ENCODE measurements at places on chromosomes 2 and 18. TPM values are rescaled to one million over a fixed set of nuclear protein-coding genes. Genes with fewer than 3 reads are reported as not detected.

FHOD3 gene
- 13.0 TPM for total RNA-seq

- H3K36me3 ChIP-seq, result no peaks in the 10 kb centered on the region
- no peaks in the 10 kb centered on the region for H3K4me1 ChIP-seq
- H3K27me3 ChIP-seq, result peaks cover 30% of the 10 kb centered on the region
- DNase-seq, result no peak
- H3K27ac ChIP-seq, result no peak overlapping the region
- H3K4me3 ChIP-seq, result peak overlapping the region; percentile 55
Measured at GRCh38 chr2:60569680-60570111, 16.2 kb upstream of the BCL11A start.

DNA sequence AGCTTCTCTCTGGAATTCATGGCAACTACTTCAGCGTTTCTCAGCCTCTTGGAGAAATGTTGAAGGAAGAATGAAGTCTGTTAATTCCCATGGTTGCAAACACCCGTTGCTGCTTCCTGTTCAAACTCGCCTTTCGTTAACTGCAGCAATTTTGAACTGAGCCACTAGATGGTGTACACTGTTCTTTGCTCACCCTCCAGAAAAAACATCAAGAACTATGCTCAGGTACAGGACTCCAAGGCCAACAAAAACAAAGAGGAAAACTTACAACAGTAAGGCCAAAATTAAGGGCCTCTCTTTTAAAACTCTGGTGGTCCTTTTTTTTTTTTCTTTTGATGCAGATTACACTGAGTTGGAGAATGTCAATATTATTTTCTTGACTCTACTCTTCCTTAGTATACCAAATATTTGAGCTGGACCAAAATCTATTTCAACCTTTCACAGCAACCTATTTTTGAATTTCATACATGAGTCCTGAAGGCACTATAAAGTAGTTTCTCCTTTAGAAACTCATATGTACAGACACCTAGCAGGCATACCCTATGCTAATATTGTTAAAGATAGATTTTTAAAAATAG, 58.2 kb downstream of the KLHL14 start:
- H3K27ac ChIP-seq, result no peak overlapping the region
- H3K27me3 ChIP-seq, result no peaks in the 10 kb centered on the region
- no peak for DNase-seq

GRCh38 chr2:83595121-83595690, 863.9 kb downstream of the SUCLG1 start:
- H3K27me3 ChIP-seq, result no peaks in the 10 kb centered on the region
- no peaks in the 10 kb centered on the region for H3K4me1 ChIP-seq
- H3K27ac ChIP-seq, result no peak overlapping the region
- no peaks in the 10 kb centered on the region for H3K36me3 ChIP-seq
- no peak for DNase-seq

GKN1 gene
- total RNA-seq, result 0.29 TPM

- no peak for DNase-seq
- no peaks in the 10 kb centered on the region for H3K27me3 ChIP-seq
- peaks cover 13% of the 10 kb centered on the region for H3K4me1 ChIP-seq
- no peak overlapping the region for H3K27ac ChIP-seq
Measured at GRCh38 chr18:7941533-7941932, 374.4 kb downstream of the PTPRM start.

GRCh38 chr2:206452242-206452641, 8.9 kb downstream of the ADAM23 start:
- no peak overlapping the region for H3K4me3 ChIP-seq
- no peaks in the 10 kb centered on the region for H3K36me3 ChIP-seq
- DNase-seq, result no peak
- H3K4me1 ChIP-seq, result no peaks in the 10 kb centered on the region

CERKL gene
- total RNA-seq, result not detected

TMEM37 gene
- 1.1 TPM for total RNA-seq

DNA sequence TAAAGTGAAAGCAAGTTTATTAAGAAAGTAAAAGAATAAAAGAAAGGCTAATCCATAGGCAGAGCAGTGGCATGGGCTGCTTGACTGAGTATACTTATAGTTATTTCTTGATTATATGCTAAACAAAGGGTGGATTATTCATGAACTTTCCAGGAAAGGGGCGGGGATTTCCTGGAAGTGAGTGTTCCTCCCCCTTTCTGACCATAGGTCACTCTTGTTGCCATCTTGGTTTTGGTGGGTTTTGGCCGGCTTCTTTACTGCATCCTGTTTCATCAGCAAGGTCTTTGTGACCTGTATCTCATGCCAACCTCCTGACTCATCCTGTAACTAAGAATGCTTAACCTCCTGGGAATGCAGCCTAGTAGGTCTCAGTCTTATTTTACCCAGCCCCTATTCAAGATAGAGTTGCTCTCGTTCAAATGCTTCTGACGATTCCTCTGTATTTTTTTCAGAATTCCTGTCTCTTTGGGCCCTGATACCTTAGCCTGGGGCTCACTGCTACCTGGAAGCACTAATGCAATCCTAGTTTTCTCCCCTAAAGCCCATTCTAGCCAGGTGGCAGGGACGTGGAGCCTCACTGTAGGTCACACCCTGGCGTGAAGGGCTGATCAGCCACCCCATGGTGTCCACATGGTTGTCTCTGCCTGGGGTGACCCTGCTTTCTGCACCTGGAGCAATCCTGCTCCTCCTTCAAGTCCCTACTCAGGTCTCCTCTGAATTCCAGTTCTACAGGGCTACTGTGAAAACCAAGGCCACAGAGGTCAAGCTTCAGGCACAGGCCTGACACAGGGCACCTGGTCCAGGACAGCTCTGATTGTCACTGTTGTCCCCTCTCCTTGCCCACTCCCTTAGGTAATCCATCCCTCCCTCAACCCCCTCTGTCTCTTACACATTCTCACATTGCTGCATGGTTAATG, 6.0 kb upstream of the SLC35F6 start:
- peaks cover 24% of the 10 kb centered on the region for H3K4me1 ChIP-seq
- no peak for DNase-seq
- peak overlapping the region; percentile 20 for H3K4me3 ChIP-seq
- no peaks in the 10 kb centered on the region for H3K36me3 ChIP-seq
- peak overlapping the region; percentile 80 for H3K27ac ChIP-seq
- H3K27me3 ChIP-seq, result no peaks in the 10 kb centered on the region

- H3K4me1 ChIP-seq, result peaks cover 4% of the 10 kb centered on the region
- H3K36me3 ChIP-seq, result no peaks in the 10 kb centered on the region
- H3K27me3 ChIP-seq, result no peaks in the 10 kb centered on the region
Measured at GRCh38 chr2:132788310-132788838, 118.4 kb upstream of the LYPD1 start.

- peaks cover 39% of the 10 kb centered on the region for H3K27me3 ChIP-seq
- DNase-seq, result no peak
- no peaks in the 10 kb centered on the region for H3K36me3 ChIP-seq
- H3K27ac ChIP-seq, result no peak overlapping the region
Measured at GRCh38 chr2:109079590-109079989, 49.4 kb upstream of the SH3RF3 start.
